ENCODE measurements at places on chromosomes 7 and 10.

DNA sequence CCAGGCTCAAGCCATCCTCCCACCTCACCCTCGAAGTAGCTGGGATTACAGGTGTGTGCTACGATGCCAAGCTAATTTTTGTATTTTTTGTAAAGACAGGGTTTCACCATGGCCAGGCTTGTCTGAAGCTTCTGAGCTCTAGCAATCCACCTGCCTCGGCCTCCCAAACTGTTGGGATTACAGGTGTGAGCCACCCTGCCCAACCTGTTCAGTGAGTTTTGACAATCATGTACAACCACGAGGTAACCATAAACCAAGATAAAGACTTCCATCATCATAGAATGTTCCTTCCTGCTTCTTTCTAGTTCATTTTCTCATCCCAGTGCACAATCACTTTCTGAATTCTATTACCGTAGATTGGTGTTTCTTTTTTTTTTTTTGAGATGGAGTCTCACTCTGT lies 30.5 kb upstream of the MKRN1 start:
- no peak for DNase-seq

DNA sequence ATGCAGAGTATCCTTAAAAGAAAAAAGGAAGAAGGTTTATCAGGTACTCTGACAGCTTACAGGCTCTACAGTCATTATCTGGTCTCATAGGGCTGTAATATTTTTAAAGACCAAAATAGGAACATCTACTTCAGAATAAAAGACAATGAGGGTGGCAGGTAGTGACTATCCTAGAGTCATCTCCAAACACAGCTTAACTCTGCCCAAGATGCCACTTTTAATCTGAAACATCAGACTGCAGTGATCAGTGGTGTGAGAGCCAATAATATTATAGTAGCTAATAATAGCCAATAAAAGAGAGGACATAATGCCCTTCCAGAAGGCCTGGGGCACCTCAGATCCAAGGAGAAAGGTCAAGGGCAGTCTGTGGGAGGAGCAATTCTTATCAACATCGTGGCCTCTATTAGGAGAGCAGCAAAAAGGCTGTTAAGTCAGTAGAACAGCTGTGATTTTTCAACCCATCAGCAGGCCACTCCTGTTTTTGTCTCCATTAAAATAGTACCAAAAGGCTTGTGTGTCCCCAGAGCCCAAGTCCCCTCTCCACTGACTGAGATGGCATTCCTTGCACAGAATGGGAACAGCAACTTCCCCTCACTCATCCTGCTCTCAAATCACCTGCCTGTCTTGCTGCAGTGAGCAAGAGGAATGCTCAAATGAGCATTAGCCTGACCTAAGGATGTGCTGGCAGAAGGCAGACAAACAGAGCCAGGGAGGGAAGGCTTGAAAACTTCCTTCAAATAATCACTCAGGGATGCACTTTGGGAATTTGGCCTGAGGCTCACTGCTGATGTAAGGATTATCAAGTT lies 20.7 kb upstream of the SPOCK2 start:
- DNase-seq = no peak

DNA sequence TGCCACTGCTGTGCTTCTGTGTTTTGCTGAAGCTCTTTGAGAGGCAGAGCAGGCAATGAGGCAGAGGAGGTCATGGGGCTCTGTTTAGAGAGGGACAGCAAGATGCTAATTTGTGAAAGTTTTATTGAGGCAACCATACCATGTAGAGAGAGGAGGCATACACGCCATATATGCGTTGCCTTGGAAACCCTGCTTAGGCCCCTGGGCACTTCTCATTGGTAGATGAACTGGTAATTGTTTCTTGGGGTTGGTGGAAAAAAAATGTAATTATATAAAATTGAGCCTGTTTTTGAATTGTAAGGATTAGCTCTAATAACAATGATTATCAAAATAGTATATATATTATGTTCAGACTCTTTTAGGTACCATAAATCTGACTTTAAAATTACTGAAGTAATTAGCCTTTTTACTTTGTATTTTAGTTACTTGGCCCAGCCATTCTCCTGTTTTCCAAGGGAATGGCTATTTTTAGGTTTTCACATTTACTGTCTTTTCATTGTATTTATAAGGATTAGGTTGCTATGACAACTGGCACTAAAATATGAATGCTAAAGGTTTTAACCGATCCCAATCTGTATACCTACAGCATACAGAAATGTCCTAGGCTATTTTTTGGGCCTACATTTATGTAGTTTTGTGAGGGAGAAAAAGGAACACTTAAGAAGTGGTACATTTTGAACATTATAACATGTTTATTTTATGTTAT lies 52.4 kb downstream of the BZW2 start:
- DNase-seq = no peak

GRCh38 chr7:35495844-35496243 lies 199.1 kb downstream of the HERPUD2 start:
- no peak for DNase-seq

DNA sequence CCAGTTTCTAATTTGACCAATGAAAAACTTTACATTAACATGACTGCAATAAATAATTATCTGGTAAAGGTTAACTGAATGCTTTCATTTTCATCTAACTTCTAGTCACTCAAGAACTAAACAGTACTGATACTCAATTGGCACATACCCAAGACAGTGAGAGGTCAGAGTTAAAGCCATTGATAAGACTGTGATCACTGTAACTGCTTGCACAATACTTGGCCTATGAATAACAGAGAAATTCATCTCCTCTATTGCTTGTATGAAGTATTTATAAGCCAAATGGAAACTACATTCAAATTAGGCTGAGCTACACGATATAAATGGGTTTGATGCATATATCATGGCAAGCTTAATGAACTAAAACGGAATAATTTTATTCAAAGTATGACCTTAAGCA lies 43.0 kb downstream of the HERC4 start:
- no peak for DNase-seq

GRCh38 chr10:118407026-118407425 lies 64.9 kb upstream of the FAM204A start:
- DNase-seq = no peak

DNA sequence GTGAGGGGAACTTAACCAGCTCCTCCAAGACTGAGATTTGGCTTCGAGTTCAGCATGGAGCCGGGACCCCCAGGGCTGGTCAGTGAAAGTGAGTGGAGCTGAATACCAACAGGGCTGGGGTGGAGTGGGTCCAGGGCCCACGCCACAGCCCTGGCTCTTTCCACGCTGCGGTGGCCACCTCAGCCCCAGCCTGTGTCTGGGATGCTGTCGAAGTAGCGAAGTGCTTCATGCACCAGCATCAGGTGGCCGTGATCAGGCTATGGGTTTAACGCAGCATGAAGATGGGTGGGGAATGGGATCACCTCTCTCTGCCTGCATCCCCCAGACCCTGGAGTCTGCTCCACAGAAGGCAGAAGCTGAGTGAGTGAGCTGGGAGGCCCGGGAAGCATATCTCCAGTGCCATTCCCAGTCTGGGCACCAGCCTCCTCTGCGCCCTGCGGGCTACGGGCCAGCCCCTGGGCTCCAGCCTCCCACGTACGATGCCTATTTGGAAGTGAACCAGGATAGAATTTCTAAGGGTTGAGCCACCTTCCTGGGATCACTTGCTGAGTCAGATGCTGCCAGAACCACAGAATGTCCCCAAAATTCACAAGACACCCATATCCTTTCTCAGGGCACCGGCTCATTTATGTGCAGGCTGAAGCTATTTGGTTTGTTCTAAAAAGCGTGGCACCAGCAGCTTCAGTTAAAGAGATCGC lies 131.1 kb upstream of the CHST15 start:
- DNase-seq = no peak

DNA sequence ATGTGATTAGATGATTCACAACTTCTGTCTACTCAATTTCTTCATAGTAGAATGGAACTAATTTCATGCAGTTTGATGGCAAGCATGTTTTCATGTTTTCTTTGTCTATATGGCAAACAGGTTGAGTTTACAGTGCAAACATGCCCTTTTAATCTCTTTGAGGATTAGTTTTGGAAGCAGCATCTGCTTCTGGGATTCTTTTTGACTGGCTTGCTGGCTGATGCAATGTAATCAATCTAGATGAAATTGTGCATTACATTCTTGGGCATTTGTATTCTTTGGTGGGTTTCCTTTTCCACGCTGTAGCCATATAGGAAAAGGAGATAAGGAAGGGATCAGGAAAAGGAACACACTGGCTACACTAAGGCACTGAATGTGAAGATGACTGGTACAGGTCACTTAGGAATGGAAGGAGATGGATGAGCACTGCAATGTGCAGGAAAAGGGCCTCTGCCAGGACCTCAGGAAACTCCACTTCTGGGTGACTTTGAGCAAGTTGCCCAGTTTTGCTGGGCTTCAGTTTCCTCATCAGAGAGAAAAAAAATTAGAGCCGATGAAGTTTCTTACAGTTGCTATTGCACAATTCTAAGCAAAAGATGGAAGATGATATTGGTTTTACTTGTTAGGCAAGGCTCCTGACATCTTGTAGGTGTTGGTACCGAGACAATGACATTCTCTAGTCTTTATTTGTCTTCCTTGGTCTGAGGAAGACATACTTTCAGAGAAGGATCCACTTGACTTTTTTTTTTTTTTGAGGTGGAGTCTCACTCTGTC lies 269.1 kb downstream of the SUGCT start:
- DNase-seq = peak; percentile 39

GRCh38 chr7:138049505-138050116 lies 26.6 kb upstream of the AKR1D1 start:
- no peak for DNase-seq

DNA sequence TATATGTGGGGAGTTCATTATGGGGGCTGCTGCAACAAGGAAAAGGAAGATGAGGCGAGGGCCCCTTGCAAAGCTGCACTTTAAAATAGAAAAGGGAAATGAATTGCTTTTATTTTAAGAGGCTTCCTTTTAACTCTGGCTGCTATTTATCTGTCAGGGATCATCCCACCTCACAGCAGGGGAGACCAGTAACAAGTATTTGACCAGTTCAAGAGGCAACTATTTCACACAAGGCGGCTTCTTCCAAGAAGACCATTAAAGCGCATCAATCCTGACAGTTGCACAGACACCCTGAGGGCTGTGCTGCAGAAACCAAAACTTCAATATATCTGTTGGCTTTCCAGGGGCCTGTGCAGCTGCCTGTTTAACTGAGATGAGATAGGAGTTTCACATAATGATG lies 1009.2 kb downstream of the SORCS3 start:
- no peak for DNase-seq

- DNase-seq = peak; percentile 9
These were observed 17.0 kb downstream of the ATE1 start for GRCh38 chr10:121910673-121911420.

- no peak for DNase-seq
These were observed 67.7 kb downstream of the GNA12 start for GRCh38 chr7:2776401-2776800.

DNA sequence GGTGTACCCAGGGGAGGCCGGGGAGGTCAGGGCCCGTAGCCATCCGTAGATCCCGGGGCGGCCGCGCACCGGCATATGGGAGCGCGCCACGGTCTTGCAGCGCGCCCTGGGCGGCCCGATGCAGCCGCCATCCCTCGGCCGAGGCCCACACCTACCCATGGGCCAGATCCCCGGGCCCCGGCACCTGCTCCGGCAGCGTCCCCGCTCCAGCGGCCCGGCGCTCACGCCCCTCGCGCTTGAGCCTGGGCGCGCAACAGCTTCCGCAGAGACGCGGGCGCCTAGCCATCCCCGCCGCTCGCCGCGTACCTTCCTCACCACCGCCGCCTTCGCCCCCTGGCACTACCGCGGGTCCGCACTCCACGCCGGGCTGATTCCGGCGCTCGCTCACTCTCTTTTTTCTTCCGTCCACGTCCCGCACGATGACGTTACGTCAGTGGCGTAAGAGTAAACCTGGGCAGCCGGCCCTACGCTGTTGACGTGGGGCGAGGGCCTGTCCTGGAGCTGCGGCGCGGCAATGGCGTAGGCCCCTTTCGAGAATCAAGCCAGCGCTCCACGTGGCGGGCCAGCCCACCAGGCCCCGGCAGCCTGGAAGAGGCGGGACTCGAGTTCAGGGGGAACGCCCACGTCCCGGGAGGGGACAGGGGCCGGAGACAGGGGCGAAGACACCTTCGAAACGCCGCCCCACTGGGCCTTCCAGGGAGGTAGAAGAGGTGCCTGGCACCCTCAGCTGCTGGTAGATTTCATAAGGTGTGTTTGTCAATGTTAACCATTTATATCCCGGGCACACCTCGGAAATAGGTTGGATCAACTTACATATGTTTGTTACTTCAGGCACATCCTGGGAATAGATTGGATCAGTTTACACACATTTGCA lies at the start of gene ALDH18A1:
Gene ALDH18A1, minus strand, starts transcription at position 421 of the 874 bp plus-strand sequence. CDS start 3,334 bp downstream, outside the sequence.
- peak; percentile 91 for DNase-seq

- peak; percentile 52 for DNase-seq
These were observed 34.0 kb downstream of the GOT1 start for GRCh38 chr10:99396471-99396870.

DNA sequence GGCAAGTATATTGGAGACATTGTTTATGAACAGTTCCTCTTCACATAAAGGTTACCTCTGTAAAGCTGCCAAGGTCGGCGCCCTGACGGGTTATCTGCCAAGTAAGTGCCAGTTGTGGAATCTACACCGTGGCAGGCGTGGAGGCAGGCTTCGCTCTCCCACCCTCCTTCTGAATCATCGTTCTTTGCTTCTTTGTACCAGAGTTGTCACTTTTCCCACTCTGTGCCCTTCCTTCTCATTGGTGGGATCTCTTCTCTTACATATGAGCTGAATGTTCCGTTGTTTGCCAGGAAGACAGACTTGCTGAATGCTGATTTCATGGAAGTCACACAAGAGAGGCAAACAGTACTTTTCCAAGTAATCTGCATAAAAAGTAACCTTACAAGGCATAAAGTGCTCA lies 40.6 kb upstream of the PTPRZ1 start:
- no peak for DNase-seq

GRCh38 chr10:69180525-69181204 lies 631 bp downstream of the SUPV3L1 start:
- DNase-seq = peak; percentile 5

GRCh38 chr7:26532471-26532870 lies 240.8 kb downstream of the SNX10 start:
- DNase-seq = no peak

- DNase-seq = no peak
These were observed 14.0 kb upstream of the PKD1L1 start for GRCh38 chr7:47962262-47962661.

- no peak for DNase-seq
These were observed 163.3 kb downstream of the GRID1 start for GRCh38 chr10:86203162-86203905.

DNA sequence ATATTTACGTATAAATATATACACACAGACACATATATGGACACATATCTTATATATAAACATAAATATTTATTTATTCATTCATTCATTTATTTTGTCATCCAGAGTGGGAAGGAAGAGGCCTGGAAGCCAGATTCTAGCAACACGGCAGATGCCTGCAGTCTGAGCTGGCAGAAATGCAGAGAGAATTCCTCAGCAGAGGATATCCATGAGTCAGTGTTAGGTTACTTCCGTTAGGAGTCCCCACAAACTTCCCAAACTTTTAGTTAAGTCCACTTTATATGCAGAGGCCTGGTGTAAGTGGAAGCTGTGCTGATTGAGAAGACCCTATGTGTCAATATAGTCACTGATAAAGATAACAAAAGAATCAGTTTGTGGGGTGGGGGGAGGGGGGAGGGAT lies 89.6 kb downstream of the PPP1R17 start:
- peak; percentile 87 for DNase-seq

Data from fibroblast of skin of right quadriceps (primary cell).